ENCODE measurements at places on chromosomes 12 and 14. TPM values are rescaled to one million over a fixed set of nuclear protein-coding genes. Genes with fewer than 3 reads are reported as not detected.
A peak's percentile ranks its signal among the peaks of the same experiment; 100 is the strongest.

DNA sequence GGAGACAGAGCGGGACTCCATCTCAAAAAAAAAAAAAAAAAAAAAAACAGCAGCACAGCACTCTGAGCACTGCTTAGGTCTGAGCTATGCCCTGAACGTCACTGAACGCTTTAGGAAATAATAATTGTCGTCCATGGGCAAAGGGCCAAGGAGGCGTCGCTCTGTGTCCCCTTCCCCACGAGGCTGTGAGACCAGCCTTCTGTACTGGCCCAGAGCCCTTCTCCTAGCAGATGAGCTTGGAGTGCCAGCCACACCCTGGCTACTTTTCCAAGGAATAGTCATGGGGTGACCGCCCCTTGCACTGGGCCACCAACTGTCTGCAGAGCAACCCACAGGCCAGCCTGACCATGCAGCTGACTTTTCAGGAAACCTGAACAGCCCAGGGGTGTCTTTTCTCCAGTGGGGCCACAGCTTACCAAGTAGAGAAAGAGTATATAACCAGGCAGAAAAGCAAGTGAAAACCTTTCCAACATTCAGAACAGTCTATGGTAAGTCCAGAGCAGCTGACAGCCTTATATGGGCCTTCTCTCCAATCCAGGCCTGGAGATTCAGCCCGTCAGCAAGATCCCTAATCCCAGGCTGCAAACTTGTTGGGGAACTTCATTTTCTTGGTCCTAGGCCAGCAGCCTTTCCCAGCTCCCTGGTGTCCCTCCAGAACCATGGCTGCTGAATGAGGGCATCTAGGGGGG lies 28.5 kb downstream of the CD9 start:
- DNase-seq, result no peak

- no peak for DNase-seq
Measured at GRCh38 chr12:125473501-125473900, 408.3 kb downstream of the AACS start.

Gene TRIM9
- 0.44 TPM for total RNA-seq

DNA sequence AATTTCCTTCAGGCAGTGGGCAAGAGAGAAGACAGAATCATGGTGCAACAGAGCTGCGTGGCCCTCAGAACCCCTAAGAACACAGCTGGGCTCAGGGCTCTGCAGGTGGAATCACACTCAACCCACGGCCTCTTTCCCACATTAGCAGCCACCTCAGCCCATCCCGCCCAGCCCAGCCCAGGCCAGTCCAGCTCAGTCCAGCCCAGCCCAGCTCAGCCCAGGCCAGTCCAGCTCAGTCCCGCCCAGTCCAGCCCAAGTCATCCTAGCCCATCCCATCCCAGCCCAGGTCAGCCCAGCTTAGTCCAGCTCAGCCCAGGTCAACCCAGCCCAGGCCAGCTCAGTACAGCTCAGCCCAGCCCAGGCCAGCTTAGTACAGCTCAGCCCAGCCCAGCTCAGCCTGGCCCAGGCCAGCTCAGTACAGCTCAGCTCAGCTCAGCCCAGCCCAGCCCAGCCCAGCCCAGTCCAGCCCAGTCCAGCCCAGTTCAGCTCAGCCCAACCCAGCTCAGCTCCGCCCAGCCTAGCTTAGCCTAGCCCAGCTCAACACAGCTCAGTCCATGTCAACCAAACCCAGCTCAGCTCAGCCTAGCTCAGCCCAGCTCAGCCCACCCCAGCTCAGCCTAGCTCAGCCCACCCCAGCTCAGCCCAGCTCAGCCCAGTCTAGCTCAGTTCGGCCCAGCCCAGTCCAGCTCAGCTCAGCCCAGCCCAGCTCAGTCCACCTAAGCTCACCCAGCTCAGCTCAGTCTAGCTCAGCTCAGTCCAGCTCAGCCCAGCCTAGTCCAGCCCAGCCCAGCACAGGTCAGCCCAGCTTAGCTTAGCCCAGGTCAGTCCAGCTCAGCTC lies 183.1 kb downstream of the TMEM121 start:
- DNase-seq, result no peak

DNA sequence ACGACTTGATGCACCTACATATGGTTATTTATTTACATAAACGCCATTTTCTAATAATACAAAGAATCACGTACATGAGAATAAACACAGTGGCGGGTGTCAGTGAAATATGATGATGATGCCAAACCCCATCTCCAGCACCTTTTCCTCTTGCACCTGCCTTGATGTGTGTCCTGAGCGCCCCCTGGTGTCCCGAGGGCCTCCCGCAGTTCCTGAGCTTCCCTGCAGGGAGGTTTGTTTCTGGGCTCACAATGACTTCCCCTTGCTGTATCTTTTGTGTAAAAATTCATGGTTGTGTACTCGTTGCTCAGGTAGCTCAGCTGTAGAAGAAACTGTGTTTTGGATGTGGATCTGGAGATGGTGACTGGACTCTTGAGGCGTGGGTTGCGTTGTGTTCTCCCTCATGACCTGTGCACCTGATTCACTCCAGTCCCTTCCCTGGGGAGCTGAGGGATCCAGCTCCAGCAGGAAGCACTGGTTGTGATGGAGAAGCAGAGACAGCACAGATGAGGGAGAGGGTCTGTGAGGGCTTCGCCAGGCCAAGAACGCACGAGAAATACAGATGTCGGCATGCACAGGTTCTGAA lies 1037.8 kb downstream of the TMEM121 start:
- peak; percentile 18 for DNase-seq

All from Panc1 (cell line).